ENCODE measurements at places on chromosomes 3 and 15.

- no peak for DNase-seq
Observed at GRCh38 chr3:161647936-161648470, 151.4 kb downstream of the OTOL1 start.

DNA sequence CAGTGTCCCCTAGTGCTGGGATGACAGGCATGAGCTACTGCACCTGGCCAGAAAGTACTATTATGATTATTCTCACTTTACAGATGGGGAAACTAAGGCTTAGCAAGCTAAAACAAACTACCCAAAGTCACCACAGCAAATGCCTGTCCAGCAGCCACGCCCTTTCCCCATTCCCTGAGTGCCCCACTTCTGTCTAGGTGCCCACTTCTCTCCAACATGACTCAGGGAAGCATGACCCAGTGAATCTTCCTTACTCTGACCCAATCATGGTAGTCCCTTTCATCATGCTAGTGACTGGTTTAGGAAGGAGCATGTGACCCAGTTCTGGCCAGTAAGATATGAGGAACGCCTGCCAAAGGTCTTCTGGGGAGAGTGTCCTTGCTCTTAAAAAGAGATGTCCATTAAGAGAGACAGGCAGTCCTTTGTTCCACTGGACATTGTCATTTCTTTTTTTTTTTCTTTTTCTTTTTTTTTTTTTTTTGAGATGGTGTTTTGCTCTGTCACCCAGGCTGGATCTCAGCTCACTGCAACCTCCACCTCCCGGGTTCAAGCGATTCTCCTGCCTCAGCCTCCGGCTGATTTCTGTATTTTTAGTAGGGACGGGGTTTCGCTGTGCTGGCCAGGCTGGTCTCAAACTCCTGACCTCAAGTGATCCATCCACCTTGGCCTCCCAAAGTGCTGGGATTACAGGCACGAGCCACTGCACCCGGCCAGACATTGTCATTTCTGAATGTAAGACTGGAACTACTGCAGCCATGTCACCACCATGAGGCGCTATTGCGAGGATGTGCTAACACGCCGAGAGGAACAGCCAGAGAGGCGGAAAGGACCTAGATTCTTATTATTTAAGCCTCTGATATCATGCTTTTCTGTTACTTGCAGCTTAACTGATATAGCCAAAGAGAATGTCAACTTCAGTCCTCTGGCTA is 19.8 kb downstream of the MEGF11 start:
- DNase-seq: peak; percentile 27

DNA sequence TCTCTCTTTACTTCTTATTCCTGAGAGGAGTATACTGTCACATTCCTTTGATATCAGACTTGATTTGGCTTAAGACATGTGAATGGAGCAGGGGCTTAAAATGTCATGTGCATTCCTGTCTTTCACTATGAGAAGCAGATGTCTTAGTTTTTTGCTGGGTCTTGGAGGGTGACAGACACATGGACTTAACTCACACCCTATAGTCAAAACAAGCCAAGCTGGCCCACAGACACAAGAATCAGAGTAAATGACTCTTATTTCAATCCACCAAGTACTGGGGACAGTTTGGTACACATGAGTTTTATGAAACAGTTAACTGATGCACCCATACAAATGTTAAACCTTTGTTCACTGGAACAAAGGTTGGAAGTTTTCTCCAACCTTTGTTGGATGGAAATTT is 1024.1 kb upstream of the CFAP20DC start:
- no peak for DNase-seq

- no peak for DNase-seq
Observed at GRCh38 chr3:119527714-119528113, 29.4 kb downstream of the TIMMDC1 start.

- DNase-seq: no peak
Observed at GRCh38 chr3:11499144-11499543, 144.6 kb downstream of the VGLL4 start.

Measured in KBM-7 (cell line).